Heart right ventricle (tissue), 16 donors: ENCODE measurements at places on chromosomes 12 and 14. TPM values are rescaled to one million over a fixed set of nuclear protein-coding genes. Genes with fewer than 3 reads are reported as not detected.

CCDC197 gene
- total RNA-seq = 0.64 TPM

GRCh38 chr14:96944297-96944696, 147.1 kb downstream of the VRK1 start:
- no peak for DNase-seq
- no peaks in the 10 kb centered on the region for H3K4me1 ChIP-seq
- H3K36me3 ChIP-seq = no peaks in the 10 kb centered on the region
- H3K4me3 ChIP-seq = no peak overlapping the region
- no peak overlapping the region for H3K27ac ChIP-seq

PLEKHG7 gene
- total RNA-seq = not detected

DCAF4 gene
- total RNA-seq = 4.2 TPM

GRCh38 chr12:91053951-91054715, 3.7 kb downstream of the KERA start:
- H3K27ac ChIP-seq = no peak overlapping the region
- peaks cover 20% of the 10 kb centered on the region for H3K4me1 ChIP-seq
- peak; percentile 48 for DNase-seq
- H3K36me3 ChIP-seq = no peaks in the 10 kb centered on the region
- H3K4me3 ChIP-seq = no peak overlapping the region

DNA sequence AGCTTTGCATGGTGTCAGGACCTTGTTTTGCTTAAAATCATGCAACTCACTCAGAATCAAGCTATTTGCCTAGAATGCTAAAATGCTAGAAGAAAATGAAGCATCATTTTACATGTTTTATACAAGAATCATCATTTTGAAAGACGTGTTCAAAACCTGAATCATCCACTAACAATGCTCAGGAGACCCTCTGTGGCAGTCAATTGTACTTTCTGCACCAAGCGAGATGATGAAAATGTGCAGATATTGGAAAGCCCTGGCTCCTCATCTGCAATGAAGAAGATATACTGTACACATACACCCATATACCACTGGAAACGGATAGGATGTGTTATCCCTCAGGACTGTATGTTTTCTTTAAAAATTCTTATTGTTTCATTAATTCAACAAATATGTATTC, 92.7 kb downstream of the DYRK2 start:
- H3K4me3 ChIP-seq = no peak overlapping the region
- no peaks in the 10 kb centered on the region for H3K4me1 ChIP-seq
- H3K36me3 ChIP-seq = no peaks in the 10 kb centered on the region
- no peaks in the 10 kb centered on the region for H3K27me3 ChIP-seq
- no peak for DNase-seq

GRCh38 chr14:68523989-68524725, 268.7 kb downstream of the ZFP36L1 start:
- H3K27me3 ChIP-seq = no peaks in the 10 kb centered on the region
- no peaks in the 10 kb centered on the region for H3K36me3 ChIP-seq
- H3K4me1 ChIP-seq = peaks cover 72% of the 10 kb centered on the region

MMP19 gene
- total RNA-seq = 1.9 TPM

CFAP54 gene
- total RNA-seq = 0.08 TPM

- no peak for DNase-seq
- no peaks in the 10 kb centered on the region for H3K27me3 ChIP-seq
- no peak overlapping the region for H3K27ac ChIP-seq
- H3K4me1 ChIP-seq = peaks cover 7% of the 10 kb centered on the region
These were observed 2.2 kb upstream of the KRAS start for GRCh38 chr12:25252946-25253345.

DNA sequence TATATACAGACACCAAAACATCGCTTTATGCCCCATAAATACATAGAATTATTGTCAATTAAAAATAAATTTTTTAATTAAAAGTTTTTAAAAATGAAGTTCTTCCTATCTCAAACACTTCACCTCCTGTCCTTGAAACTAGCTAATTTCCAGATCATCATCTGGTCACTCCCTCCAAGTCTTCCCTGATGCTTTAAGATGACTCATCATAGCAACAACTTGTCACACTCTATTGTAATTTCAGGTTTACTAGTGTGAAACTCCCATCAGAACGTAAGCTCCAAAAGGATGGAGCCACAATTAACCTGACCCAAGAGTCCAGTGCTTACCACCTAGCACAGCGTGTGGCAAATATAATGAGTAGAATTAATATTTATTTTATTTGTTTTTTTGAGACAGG, 16.3 kb downstream of the GXYLT1 start:
- no peak for DNase-seq
- H3K36me3 ChIP-seq = no peaks in the 10 kb centered on the region
- H3K27me3 ChIP-seq = no peaks in the 10 kb centered on the region
- H3K4me1 ChIP-seq = peaks cover 15% of the 10 kb centered on the region
- no peak overlapping the region for H3K27ac ChIP-seq

DNA sequence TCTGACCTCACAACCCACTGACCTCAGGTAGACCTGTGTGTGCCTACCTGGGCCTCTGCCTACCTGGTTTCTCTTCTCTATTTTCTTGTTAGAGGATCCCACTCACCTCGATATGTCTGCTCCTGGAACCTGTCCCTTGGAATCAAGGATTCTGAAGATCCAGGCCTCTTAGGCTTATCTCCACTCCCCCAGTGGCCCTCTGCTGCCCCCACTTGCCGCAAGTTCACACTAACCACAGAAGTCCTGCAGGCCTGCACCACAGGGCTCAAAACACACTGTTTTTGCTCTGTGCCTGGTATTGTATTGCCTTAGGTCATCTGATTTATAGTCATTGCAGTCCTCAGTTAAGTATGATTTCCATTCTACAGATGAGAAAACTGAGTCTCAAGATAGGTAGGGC, 15.3 kb upstream of the NRXN3 start:
- no peak overlapping the region for H3K27ac ChIP-seq
- H3K4me1 ChIP-seq = no peaks in the 10 kb centered on the region
- DNase-seq = no peak
- H3K36me3 ChIP-seq = no peaks in the 10 kb centered on the region
- no peak overlapping the region for H3K4me3 ChIP-seq

DNA sequence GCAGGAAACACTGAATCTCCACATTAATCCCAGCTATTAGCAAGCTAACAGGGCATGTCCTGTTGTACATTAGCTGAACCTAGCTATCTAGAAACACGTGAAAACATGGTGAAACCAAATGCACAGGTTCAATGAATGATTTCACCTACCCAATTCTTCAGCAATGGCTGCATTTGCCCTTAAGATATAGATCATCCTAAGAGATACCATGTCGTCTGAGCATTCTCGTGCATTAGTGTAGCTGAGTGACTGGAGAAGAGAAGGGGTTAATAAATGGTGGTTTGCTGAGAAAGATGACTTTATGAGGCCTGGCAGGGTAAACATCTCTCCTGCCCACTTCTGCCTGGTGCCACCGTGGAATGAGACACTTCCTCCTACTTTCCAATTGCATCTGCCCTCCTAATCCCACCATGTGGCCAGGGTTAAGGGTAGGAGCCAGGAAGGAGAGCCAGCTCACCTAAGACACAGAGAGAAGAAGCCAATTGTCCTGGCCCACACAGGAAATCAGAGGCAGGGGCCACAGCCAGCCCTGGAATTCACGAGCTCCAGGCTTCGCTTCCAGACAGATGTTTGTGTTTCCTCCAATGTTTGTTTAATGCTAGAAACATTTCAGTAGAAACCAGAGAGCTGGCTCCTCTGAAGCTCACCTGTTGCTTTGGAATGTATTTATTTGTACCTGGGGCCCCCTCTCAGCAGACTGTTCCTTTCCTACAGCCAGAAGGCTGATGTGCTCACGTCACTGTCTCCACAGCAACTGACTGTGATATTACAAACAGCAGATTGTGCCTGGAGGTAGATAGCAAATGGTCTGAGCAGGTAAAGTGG, 126.0 kb upstream of the PARP11 start:
- DNase-seq = no peak
- H3K4me3 ChIP-seq = no peak overlapping the region
- H3K27me3 ChIP-seq = no peaks in the 10 kb centered on the region
- no peaks in the 10 kb centered on the region for H3K4me1 ChIP-seq
- no peak overlapping the region for H3K27ac ChIP-seq
- no peaks in the 10 kb centered on the region for H3K36me3 ChIP-seq

- no peaks in the 10 kb centered on the region for H3K4me1 ChIP-seq
- DNase-seq = no peak
- H3K36me3 ChIP-seq = no peaks in the 10 kb centered on the region
- H3K4me3 ChIP-seq = no peak overlapping the region
- no peak overlapping the region for H3K27ac ChIP-seq
These were observed 42.1 kb downstream of the SERPINA3 start for GRCh38 chr14:94654071-94654861.

SPIC gene
- not detected for total RNA-seq

DENND5B gene
- 28.0 TPM for total RNA-seq

- H3K4me3 ChIP-seq = no peak overlapping the region
- no peaks in the 10 kb centered on the region for H3K27me3 ChIP-seq
- H3K27ac ChIP-seq = no peak overlapping the region
- no peaks in the 10 kb centered on the region for H3K36me3 ChIP-seq
- H3K4me1 ChIP-seq = peaks cover 8% of the 10 kb centered on the region
- no peak for DNase-seq
These were observed 42.9 kb downstream of the CFAP251 start for GRCh38 chr12:121961195-121961879.

GRCh38 chr12:99043319-99043914, 398.3 kb downstream of the APAF1 start:
- no peak overlapping the region for H3K27ac ChIP-seq
- peak; percentile 57 for DNase-seq
- H3K36me3 ChIP-seq = no peaks in the 10 kb centered on the region
- no peak overlapping the region for H3K4me3 ChIP-seq
- H3K27me3 ChIP-seq = no peaks in the 10 kb centered on the region

DNA sequence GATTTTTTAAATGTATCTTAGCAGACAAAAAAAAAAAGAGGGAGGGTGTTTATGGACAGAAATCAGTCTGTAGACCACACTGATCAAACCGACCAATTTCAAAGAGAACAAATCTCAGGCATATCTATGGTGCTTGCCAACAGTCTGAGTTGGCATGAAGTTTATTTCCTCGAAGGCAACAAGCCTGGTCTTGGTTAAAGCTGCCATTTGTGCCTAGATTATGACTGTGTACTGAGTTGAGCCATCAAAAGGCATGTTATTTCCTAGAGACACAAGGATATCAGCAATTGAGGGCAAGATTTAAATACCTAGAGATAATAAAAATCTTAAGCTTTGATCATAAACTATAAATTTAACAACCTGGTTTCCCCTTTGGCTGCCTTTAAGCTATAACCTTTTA, 119.2 kb downstream of the SLC2A13 start:
- peaks cover 3% of the 10 kb centered on the region for H3K4me1 ChIP-seq
- no peaks in the 10 kb centered on the region for H3K36me3 ChIP-seq
- no peak for DNase-seq
- H3K27me3 ChIP-seq = no peaks in the 10 kb centered on the region

DNA sequence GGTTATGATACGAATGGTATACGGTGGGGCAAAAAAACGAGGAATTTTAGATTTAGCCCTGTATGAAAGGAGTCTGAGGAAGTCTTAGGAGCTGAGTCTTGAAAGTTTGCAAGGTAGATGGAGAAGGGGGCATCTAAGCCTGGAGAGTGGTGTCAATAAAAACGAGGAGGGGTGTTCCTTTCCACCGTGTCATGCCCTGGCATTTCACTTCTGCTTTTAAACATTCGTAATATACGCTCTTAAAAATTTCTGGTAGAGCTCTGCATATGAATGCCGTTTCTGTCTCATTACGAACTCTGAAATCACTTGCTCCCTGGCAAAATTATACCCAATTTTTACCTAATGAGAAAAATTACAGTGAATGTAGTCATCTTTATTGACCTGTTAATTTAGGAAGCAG, 170.2 kb downstream of the ERC1 start:
- no peak overlapping the region for H3K27ac ChIP-seq
- H3K4me1 ChIP-seq = no peaks in the 10 kb centered on the region
- no peaks in the 10 kb centered on the region for H3K27me3 ChIP-seq
- no peak overlapping the region for H3K4me3 ChIP-seq
- no peak for DNase-seq
- H3K36me3 ChIP-seq = no peaks in the 10 kb centered on the region

DNA sequence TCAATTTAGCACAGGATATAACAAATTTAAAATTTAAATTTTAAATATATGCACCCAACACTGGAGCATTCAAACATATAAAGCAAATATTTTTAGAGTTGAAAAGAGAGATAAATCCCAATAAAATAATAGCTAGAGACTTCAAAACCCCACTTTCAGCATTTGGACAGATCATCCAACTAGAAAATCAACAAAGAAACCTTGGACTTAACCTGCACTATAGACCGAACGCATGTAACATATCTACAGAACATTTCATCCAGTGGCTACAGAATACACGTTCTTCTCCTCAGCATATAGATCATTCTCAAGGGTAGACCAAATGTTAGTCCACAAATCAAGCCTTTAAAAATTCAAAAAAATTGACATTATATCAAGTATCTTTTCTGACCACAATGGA, 64.0 kb downstream of the SPTSSA start:
- no peaks in the 10 kb centered on the region for H3K27me3 ChIP-seq
- no peak overlapping the region for H3K4me3 ChIP-seq
- no peaks in the 10 kb centered on the region for H3K4me1 ChIP-seq
- H3K27ac ChIP-seq = no peak overlapping the region
- no peaks in the 10 kb centered on the region for H3K36me3 ChIP-seq

GRCh38 chr14:32414808-32415255, 85.7 kb downstream of the AKAP6 start:
- H3K36me3 ChIP-seq = no peaks in the 10 kb centered on the region
- no peak overlapping the region for H3K4me3 ChIP-seq
- no peaks in the 10 kb centered on the region for H3K27me3 ChIP-seq
- H3K27ac ChIP-seq = no peak overlapping the region
- peaks cover 19% of the 10 kb centered on the region for H3K4me1 ChIP-seq
- DNase-seq = no peak

FOXN4 gene
- total RNA-seq = not detected

DNA sequence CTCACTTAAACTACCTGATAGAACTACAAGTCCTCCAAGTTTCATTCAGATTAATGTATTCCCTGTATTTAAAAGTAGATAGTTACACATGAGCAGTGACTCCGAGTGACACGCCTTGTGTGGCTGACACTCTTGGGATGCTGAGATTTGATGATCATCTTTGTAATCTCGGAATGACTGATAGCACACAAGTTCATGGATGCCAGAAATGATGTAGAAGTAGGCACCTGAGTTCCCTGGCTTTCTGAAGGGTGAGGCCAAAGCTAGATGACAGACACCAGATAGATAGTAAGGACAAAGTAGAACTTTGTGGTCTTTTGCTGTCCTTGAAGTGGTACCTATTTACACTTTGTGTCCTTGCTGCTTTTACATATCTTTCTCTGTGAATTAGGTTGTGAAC, 491.2 kb downstream of the PCNX1 start:
- H3K27me3 ChIP-seq = no peaks in the 10 kb centered on the region
- DNase-seq = no peak
- peak overlapping the region; percentile 11 for H3K27ac ChIP-seq
- H3K36me3 ChIP-seq = no peaks in the 10 kb centered on the region
- no peaks in the 10 kb centered on the region for H3K4me1 ChIP-seq
- no peak overlapping the region for H3K4me3 ChIP-seq

- no peaks in the 10 kb centered on the region for H3K4me1 ChIP-seq
- no peaks in the 10 kb centered on the region for H3K27me3 ChIP-seq
- no peak for DNase-seq
- H3K27ac ChIP-seq = no peak overlapping the region
- no peak overlapping the region for H3K4me3 ChIP-seq
- H3K36me3 ChIP-seq = no peaks in the 10 kb centered on the region
These were observed 310.0 kb downstream of the BTG1 start for GRCh38 chr12:91835693-91836092.

- peaks cover 31% of the 10 kb centered on the region for H3K4me1 ChIP-seq
- no peaks in the 10 kb centered on the region for H3K27me3 ChIP-seq
- H3K27ac ChIP-seq = no peak overlapping the region
- no peak overlapping the region for H3K4me3 ChIP-seq
- no peaks in the 10 kb centered on the region for H3K36me3 ChIP-seq
- DNase-seq = no peak
These were observed 73.7 kb downstream of the FOXN3 start for GRCh38 chr14:89343356-89343755.

RERGL gene
- 1.2 TPM for total RNA-seq
